ENCODE measurements at places on chromosomes 4 and X. TPM values are rescaled to one million over a fixed set of nuclear protein-coding genes. Genes with fewer than 3 reads are reported as not detected.

Gene IL9R
- not detected for total RNA-seq

GRCh38 chr4:104743215-104743653 is 248.5 kb upstream of the CXXC4 start:
- DNase-seq = no peak

DNA sequence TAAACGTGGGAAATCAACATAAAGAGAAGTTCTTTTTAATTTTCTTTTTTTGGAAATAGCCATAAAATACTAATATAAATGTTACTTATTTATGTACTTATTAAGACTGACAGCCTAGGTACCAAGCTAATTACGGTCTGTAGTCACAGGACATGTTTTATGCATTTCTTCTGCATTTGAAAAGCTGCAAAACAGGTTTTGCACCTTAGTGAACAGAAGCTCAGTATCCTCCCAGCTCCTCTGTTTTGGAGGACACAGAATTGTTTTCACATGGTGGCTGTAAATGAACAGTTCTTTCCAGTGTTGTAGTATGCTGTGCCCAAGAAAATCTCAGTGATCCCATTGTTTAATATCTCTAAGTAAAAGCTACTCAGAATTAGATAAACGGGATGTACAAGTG is 1788.0 kb upstream of the TENM3 start:
- no peak for DNase-seq

Gene RIBC1
- 0.52 TPM for total RNA-seq

DNA sequence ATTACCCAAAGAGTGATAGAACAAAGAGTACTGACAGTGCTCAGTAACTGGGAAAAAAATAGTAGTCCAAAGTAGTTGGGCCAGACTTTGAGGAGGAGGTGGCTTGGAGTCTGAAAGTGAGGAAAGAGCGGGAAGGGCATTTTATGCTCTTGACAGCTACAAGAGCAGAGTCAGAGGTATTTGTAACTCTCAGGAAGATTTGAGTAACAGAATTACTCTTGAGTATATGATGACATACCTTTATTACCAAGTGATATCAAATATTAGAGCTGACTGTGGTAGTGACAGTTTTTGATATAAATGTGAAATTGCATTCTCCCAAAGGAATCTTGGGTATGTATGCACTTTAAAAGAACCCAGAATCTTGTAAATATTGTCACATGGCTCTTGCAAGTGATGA is 2.2 kb downstream of the SLAIN2 start:
- no peak for DNase-seq
